ENCODE measurements at places on chromosomes 7 and 10.

DNA sequence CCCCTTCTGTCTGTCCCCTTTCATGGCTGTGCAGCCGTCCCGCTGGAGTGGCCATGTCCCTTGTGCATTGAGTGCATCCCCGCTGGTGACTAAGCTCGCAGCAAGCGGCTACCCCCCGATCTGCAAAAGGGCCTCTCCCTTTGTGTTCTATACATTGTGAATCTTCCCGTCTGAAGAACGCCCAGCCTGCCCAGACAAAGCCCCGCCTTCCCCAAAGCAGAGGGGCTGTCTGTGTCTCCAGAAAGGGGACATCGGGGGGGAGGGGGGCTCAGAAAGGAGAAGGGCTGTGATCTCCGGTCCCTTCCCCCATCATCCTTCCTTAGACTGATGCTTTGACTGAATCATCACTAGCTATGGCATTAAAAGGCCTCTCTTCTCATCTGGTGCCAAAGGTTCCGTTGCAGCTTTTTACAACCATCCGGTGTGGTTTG, 11.9 kb downstream of the NPTX2 start:
- no peak for DNase-seq

GRCh38 chr7:154451480-154452457, 399.6 kb downstream of the DPP6 start:
- no peak for DNase-seq

DNA sequence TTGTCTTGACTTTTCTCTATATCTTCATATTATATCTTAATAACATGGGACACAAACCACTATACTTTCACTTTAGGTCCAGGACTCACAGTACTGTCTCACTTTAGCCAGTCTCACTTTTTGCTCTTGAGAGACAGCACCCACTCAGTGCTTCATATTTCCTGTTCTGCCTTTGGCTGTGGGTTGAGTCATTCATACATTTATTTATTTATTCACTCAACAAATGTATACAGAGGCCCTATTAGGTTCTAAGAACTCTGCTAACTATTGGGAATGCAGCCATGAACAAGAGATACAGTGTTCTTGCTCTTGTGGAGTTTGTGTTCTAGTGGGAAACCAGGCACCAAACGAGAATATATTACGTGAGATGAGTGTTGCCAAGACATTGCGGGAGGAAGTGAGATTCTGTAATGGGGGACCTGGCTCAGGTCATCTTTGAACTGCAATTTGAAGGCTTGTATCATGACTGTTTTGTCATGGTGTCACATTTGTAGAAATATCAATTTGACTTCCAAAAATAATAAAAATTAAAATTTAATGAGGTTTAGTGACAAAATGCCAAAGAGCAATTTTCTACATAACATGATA, 190.1 kb downstream of the SDHAF3 start:
- no peak for DNase-seq

DNA sequence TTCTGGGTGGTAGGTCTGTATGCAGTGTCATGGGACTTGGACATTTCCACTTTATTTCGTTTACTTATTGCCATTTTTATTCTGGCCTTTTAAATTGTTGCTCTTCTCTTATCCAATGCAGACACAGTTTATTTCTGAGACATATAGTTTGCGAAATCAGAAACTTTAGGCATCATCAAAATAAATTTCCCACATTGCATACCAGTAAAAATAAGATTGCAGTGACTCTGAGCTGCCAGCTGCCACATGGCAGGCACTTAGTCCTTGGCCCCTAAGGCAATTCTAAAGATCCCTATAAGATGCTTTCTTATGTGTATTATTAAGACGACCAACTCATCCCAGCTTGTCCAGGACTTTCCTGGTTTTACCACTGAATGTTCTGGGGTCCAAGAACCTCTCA, 81.8 kb upstream of the ANKRD1 start:
- no peak for DNase-seq

DNA sequence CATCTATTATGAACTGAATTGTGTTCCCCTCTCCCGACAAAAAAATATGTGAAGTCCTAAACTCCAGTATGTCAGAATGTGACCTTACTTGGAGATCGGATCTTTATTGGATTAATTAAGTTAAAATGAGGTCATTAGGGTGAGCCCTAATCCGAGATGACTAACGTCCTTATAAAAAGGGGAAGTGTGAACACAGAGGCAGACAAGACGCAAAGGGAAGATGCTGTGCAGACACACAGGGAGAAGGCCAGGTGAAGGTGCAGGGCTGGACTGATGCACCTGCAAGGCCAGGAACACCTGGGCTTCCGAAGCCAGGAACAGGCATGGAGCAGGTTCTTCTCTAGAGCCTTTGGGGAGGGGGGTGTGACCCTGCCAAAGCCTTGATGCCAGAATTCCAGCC, 187.8 kb downstream of the PARD3 start:
- DNase-seq, result peak; percentile 44

GRCh38 chr7:51034521-51035264, 252.0 kb upstream of the GRB10 start:
- no peak for DNase-seq

- DNase-seq, result peak; percentile 15
These were observed 2.0 kb downstream of the VOPP1 start for GRCh38 chr7:55570218-55570873.

GRCh38 chr10:20670579-20670978, 226.5 kb downstream of the NEBL start:
- no peak for DNase-seq

DNA sequence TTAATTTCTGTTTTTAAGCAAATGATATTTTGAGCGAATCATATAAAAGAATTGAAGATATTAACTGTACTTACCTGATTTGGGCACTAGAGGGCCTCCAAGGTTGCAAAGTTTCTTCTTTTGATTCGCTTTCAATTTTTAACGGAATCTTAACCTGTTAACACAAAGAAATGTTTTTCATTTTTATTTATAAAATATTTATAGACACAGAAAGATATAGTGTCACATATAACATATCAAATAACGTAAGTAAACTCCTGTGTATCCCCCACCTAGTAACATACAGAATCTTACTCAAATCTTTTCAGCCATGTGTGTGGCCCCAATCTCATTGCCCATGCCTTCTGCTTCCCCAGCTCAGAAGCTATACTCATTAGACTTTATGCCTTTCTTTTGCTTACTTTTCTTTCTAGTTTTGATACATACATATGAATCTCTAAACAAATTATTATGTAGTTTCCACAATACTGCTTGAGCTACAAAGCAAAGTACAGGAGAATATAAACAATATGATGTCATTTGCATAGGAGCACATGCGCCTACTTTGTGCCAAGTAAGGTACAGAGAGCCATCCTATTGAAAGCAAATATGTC, 49.5 kb upstream of the ZPBP start:
- DNase-seq, result peak; percentile 50

- no peak for DNase-seq
These were observed 2.3 kb downstream of the LRRTM3 start for GRCh38 chr10:66927971-66928770.
